ENCODE measurements at places on chromosomes 3 and 15.

DNA sequence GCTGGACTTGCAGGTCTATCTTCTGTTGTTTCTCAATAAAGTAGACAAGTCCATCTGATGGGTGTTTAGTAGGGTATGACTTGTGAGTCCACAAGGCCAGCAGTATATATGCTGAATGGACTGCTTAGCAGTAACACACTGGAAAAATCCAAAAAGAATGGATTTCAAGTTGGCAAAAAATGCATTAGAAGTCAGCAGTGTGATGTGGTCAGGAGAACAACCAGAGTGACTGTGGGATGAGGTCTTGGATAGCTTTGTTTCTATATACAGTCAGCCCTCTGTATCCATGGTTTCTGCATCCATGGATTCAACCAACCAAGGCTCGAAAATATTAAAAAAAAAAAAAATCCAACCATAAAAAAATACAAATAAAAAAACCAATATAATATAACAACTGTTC lies 55.8 kb downstream of the LPP start:
- DNase-seq, result no peak

- DNase-seq, result no peak
Observed at GRCh38 chr3:89278302-89279025, 171.0 kb downstream of the EPHA3 start.

DNA sequence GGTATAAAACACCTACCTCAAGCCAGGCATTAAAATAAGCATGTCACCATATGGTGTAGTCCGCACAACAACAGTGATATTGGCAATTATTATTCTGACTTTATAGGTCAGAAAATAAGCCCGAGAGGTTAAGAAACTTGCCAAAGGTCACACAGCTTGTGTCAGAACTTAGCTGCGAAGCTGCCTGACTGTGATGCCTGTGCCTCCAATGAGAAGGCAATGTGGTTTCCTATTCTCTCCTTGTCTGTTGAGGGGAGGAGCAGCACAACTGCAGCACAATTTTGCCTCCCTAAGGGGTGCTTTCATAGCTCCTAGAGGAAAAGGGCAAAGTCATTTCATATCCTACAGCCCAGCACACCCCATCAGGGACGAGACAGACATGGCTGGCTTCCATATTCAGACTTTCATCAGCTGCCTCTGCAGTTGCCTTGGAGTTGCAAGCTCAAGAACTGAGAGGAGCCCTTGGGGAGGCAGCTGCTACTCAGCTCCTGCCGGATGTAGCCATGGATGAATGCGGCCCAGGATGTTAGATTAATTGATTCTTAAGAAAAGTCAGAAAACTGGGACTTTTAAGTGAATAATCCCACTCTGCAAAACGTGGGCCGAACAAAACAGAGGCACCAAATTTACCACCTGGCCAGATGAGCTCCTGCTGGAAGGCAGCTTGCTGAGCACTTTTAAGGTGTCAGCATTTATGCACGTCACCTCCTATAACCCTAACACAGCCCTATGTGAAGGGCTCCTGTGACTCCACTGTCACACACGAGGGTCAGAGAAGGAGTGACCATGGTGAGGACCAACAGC lies 38.5 kb downstream of the MYO5C start:
- DNase-seq, result no peak

GRCh38 chr3:43692971-43693370 lies 2.2 kb downstream of the ABHD5 start:
- DNase-seq, result no peak

DNA sequence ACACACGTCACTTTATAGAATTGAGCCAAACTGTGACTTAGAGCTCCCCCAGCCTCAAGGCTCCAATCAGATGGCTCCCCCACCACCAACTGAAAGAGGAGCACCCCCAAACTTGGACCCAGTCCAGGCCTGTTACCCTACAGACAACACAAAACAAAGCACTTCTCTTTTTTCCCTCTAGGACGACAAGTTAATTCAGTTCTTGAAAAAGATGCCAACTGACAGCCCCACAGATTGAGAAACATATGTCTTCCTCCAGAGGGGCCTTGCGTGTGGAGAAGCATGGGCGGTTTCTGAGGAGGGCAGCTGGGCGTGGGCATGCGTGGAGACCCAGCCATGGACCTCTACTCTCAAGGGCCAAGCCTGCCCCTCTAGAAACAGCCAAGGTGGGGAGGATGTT lies 229.5 kb downstream of the SHQ1 start:
- no peak for DNase-seq

- no peak for DNase-seq
Observed at GRCh38 chr3:141532609-141533008, 45.8 kb downstream of the RASA2 start.

GRCh38 chr3:109081746-109082510 lies 36.0 kb downstream of the MORC1 start:
- DNase-seq, result peak; percentile 4

DNA sequence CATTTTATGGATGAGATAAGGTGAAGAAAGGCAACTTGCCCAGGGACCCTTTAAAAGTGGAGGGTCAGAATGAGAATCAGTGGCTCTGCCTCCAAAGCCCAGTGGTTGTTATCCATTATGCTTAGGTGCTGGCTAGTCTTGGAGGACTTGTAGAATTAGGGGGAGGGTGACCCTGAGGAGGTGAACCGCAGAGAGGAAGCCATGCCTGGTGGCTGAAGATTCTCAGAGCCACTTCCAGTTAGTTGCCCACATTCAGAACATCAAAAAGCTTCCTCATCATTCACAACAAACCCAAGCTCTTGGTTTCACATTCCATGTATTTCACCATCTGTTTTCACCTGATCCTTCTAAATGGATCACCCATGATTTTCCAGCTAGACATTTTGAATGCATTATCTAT lies 11.2 kb downstream of the EBLN2 start:
- no peak for DNase-seq

- DNase-seq, result no peak
Observed at GRCh38 chr3:77169823-77170222, 129.9 kb downstream of the ROBO2 start.

GRCh38 chr3:152780553-152780952 lies 54.4 kb upstream of the P2RY1 start:
- DNase-seq, result no peak

DNA sequence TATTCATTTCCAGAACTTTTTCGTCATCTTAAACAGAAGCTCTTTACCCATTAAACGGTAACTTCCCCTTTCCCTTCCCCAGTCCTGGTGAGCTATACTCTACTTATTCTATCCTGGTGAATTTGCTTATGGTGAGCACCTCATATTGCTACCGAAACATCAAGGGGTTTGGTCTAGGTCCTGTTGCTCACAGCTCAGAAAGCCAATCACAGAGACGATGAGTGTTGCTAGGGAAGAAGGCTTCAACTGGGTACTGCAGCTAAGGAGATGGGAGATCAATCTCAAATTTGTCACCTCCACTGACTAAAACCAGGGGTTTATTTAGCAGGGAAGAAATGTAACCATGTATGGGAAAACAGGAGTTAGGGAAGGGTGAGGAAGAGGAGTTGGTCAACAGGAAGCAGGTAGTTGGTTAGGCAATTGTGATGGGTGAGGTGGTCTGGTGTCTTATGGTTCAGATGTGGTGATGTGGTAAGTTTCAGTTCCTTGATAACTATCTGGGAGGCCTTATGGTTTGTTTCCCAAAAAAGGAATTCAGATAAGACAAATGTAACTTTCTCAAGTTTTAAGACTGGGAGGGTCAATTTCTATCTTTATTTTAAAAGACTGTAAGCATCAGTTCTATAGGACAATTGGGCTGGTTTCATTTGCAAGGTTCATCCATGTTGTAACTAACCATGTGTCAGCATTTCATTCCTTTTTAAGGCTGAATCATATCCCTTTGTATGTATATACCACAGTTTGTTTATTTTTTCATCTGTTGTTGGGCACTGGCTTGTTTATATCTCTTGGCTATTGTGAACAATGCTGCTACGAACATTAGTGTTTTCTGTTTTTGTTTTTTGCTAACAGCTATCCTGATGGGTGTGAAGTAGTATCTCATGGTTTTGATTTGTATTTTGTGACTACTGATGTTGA lies 24.3 kb downstream of the ARHGAP11B start:
- no peak for DNase-seq

GRCh38 chr3:126364731-126365301 lies 7.6 kb upstream of the KLF15 start:
- DNase-seq, result no peak

GRCh38 chr15:58731756-58732535 lies 17.6 kb downstream of the ADAM10 start:
- no peak for DNase-seq

GRCh38 chr15:85326291-85326690 lies 54.1 kb upstream of the AKAP13 start:
- no peak for DNase-seq
